ENCODE measurements at places on chromosomes 12 and 14. TPM values are rescaled to one million over a fixed set of nuclear protein-coding genes. Genes with fewer than 3 reads are reported as not detected.

DNA sequence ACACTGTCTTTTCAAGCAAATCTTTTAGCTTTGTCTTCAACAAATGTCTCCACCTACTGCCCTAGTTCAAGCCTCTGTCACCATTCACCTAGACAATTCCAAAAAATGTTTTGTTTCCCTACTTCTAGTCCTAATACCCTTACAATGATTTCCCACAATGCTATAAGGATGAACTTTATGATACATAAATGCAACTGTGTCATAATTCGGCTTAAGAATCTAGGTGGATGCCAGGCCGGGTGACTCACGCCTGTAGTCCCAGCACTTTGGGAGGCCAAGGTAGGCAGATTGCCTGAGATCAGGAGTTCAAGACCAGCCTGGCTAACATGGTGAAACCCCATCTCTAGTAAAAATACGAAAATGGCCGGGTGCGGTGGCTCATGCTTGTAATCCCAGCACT, 20.7 kb upstream of the CREBL2 start:
- no peak for DNase-seq

DNA sequence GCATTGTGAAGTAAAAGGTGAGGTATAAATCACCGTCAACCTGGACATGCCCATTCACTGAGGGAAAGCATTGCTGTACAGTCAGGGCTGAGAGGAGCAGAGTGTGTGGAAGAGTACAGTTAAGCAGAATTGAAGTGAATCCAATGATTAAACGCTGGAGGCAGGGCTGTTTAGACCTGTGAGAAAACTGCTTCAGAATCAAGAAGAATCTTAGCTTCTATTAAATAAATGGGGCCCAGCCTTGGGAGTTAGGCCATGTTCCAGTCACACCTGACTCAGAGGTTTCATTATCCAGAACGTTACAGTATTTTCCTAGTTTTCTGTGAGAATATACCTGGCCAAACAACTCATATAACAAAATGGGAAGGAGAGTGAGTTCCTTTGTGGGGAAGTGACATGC, 86.9 kb downstream of the ATP23 start:
- DNase-seq = no peak

DNA sequence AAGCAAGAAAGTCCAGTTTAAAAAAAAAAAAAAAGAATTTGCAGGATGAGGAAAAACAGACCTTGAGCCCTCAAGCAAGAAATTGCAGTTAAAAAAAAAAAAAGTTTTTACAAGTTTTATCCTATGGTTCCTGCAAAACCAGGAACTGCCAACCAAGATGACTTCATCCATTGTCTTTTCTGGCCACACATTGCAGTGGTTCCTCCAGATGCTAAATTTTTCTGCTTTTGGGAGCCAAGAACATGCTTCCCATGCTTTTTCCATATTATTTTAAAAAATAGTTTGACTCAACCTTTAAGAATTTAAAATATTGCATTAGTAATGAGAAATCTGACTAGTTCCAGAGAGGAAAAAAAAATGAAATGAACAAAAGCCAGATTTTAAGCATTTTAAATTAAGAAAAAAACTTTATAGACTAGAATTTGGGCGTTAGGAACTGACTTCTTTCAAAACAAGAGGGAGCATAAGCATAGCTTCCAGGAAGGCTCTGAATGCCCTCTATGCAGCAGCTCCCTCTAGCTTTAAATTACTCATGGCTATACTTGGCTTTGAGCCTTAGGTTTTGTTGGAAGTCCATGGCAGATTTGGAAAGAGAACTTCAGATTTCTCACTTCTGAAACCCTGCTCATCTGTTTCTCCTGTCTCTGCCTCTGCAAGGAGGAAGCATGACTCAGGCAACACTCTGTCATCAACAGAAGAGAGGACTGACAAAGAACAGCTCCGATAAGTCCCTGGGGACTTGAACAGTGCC, 124.5 kb downstream of the GPR65 start:
- DNase-seq = no peak

GRCh38 chr12:98592825-98593322, 612 bp upstream of the SLC25A3 start:
- DNase-seq = no peak

Gene SENP1
- total RNA-seq = 11.3 TPM

Gene TAS2R9
- total RNA-seq = not detected

Gene INSM2
- not detected for total RNA-seq
